Breast epithelium (tissue), 4 donors: ENCODE measurements at places on chromosomes 12 and 14. TPM values are rescaled to one million over a fixed set of nuclear protein-coding genes. Genes with fewer than 3 reads are reported as not detected.

RDH12 gene
- not detected for total RNA-seq

DNA sequence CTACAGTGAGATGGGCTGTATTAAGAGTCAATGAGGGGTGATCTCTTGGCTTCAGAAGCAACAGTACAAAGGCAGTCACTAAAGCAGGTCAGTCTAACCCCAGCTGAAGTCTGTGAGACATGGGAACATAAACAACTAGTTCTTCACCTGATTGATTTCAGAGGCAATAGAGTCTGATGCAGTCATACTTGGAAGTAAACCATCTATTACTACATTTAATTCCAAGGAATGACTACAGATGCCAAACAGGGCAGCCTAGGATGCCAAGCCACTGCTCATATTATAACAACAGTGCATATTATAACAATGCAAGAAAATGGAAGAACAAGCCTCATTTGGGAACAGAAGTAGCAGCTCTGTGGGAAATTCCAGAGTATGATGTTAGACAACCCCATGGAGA, 35.8 kb downstream of the GRIN2B start:
- H3K4me1 ChIP-seq, result no peaks in the 10 kb centered on the region
- no peak overlapping the region for H3K27ac ChIP-seq
- H3K4me3 ChIP-seq, result no peak overlapping the region
- no peaks in the 10 kb centered on the region for H3K36me3 ChIP-seq
- DNase-seq, result no peak

C12orf50 gene
- total RNA-seq, result not detected

MYF5 gene
- total RNA-seq, result not detected

PTPN21 gene
- total RNA-seq, result 18.1 TPM

EML1 gene
- total RNA-seq, result 25.9 TPM

SLC5A8 gene
- not detected for total RNA-seq

DNA sequence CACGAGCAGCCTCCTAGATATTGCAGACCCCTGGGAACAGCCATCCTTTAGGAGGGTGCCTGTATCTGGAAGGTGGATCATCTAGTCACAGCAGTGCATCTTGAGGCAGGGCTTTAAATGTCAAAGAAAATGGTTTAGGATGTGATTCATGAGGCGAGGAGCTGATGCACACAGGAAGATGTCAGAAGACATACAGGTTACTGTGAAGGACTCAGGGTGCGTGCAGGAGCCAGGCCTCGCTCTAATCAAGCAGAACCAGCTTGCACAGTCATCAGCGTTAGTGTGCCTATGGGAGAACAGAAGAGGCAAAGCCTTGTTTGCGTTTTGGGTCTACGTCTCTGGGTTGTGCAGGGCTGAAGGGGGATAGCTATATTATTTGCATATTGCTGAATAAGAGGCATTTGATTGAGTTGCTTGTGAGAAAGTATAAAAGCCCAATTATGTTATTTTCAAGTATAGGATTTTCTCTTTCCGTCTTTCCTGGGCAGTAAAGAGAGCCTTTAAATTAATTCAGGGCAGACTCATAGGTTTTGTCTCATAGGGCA, 77.3 kb upstream of the RPH3A start:
- no peak overlapping the region for H3K4me3 ChIP-seq
- H3K4me1 ChIP-seq, result no peaks in the 10 kb centered on the region
- DNase-seq, result no peak
- no peak overlapping the region for H3K27ac ChIP-seq

DPY19L2 gene
- total RNA-seq, result 8.8 TPM

PFKM gene
- 31.8 TPM for total RNA-seq

GRCh38 chr14:74502236-74503019, 8.9 kb downstream of the ISCA2 start:
- H3K36me3 ChIP-seq, result no peaks in the 10 kb centered on the region
- no peaks in the 10 kb centered on the region for H3K27me3 ChIP-seq
- no peaks in the 10 kb centered on the region for H3K4me1 ChIP-seq

DNA sequence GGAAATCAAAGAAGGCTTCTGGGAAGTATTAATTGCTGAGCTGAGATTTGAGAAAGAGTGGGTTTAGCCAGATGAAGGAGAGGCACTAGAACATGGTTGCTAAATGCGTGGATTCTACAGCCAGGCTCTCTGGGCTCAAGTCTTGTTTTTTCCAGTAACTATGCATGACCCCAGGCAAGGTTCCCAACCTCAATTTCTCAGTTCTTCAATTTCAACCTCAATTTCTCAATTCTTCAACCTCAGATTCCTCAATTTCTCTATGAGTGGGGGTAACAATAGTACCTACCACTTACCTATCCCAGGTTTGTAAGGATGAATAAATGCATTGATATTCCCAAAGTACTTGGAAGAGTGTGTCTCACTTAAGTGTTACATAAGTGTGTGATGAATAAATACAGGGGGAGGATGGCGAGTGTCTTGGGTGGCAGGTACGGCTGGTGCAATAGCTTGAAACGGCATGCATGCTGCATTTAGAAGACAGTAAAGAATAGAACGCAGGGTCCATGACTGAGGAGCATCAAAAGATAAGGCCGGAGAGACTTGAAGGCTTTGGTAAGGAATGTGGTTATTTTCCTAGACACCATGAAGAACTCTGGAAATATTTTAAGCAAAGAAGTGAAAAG, 149.1 kb upstream of the ATP2B1 start:
- H3K36me3 ChIP-seq, result no peaks in the 10 kb centered on the region
- no peak for DNase-seq
- no peak overlapping the region for H3K4me3 ChIP-seq
- H3K4me1 ChIP-seq, result no peaks in the 10 kb centered on the region
- no peak overlapping the region for H3K27ac ChIP-seq
- no peaks in the 10 kb centered on the region for H3K27me3 ChIP-seq

FAM181A gene
- total RNA-seq, result not detected

- no peaks in the 10 kb centered on the region for H3K27me3 ChIP-seq
- H3K4me1 ChIP-seq, result no peaks in the 10 kb centered on the region
- H3K4me3 ChIP-seq, result no peak overlapping the region
- DNase-seq, result no peak
- H3K27ac ChIP-seq, result no peak overlapping the region
Measured at GRCh38 chr12:12157424-12157823, 86.7 kb downstream of the BCL2L14 start.

AKAP6 gene
- 1.1 TPM for total RNA-seq

- H3K4me3 ChIP-seq, result no peak overlapping the region
- H3K27ac ChIP-seq, result no peak overlapping the region
- H3K36me3 ChIP-seq, result no peaks in the 10 kb centered on the region
- H3K27me3 ChIP-seq, result no peaks in the 10 kb centered on the region
- H3K4me1 ChIP-seq, result no peaks in the 10 kb centered on the region
Measured at GRCh38 chr14:68036202-68036601, 216.6 kb downstream of the RAD51B start.

- no peak for DNase-seq
- no peaks in the 10 kb centered on the region for H3K27me3 ChIP-seq
- no peak overlapping the region for H3K4me3 ChIP-seq
Measured at GRCh38 chr12:107731366-107731765, 29.6 kb downstream of the PRDM4 start.

DNA sequence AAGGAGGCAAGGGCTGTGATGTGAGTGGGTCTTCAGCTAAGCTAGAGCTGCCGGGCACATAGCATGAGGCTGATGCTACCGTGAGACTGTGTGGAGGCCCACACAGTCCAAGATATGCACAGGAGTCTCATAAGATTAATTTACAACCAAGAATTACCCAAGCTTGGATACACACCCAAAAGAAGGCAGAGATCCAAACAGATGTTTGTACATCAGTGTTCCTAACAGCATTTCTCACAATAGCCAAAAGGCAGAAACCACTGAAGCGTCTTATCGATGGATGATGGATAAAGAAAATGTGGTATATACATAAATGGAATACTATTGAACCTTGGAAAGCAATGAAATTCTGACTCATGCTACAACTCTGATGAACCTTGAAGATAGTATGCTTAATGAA, 40.8 kb upstream of the RIC8B start:
- H3K4me1 ChIP-seq, result no peaks in the 10 kb centered on the region
- no peak overlapping the region for H3K27ac ChIP-seq
- DNase-seq, result no peak

- no peaks in the 10 kb centered on the region for H3K36me3 ChIP-seq
- no peak overlapping the region for H3K27ac ChIP-seq
- H3K4me1 ChIP-seq, result no peaks in the 10 kb centered on the region
- DNase-seq, result no peak
- H3K4me3 ChIP-seq, result no peak overlapping the region
Measured at GRCh38 chr12:25785134-25785533, 173.3 kb upstream of the RASSF8 start.

DNA sequence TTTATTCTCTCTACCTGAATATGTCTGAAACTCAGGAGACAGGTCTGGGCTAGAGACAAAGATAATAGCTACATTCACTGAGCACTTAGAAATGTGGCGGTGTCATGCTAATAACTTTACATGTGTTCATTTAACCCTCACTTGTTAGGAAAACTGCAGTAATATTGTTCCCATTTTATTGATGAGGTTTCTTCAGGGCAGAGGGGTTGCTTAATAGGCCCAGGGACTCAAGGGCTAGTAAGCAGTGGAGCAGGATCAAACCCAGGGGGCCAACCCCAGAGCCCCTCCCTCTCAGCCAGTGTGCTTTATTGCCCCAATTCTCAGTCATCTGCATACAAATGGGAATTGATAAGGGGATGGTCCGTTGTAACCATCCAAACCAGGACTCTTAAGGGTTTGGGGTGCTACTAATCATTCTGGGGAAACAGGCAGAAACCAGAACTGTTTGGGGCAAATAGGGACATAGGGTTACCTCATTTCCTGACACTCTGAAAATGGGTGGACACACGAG, 142.8 kb upstream of the AMIGO2 start:
- no peak overlapping the region for H3K4me3 ChIP-seq
- no peaks in the 10 kb centered on the region for H3K4me1 ChIP-seq
- H3K36me3 ChIP-seq, result no peaks in the 10 kb centered on the region
- no peaks in the 10 kb centered on the region for H3K27me3 ChIP-seq
- DNase-seq, result no peak
- no peak overlapping the region for H3K27ac ChIP-seq

GRCh38 chr12:131528144-131528543, 182.7 kb upstream of the SFSWAP start:
- H3K4me3 ChIP-seq, result no peak overlapping the region
- DNase-seq, result no peak
- H3K27ac ChIP-seq, result no peak overlapping the region
- H3K4me1 ChIP-seq, result no peaks in the 10 kb centered on the region
- H3K36me3 ChIP-seq, result no peaks in the 10 kb centered on the region

GRCh38 chr12:32117316-32117715, 10.7 kb downstream of the BICD1 start:
- no peak overlapping the region for H3K4me3 ChIP-seq
- no peaks in the 10 kb centered on the region for H3K27me3 ChIP-seq
- no peaks in the 10 kb centered on the region for H3K4me1 ChIP-seq
- DNase-seq, result no peak
- no peaks in the 10 kb centered on the region for H3K36me3 ChIP-seq

- DNase-seq, result no peak
- no peaks in the 10 kb centered on the region for H3K4me1 ChIP-seq
- no peak overlapping the region for H3K4me3 ChIP-seq
- H3K27ac ChIP-seq, result no peak overlapping the region
- no peaks in the 10 kb centered on the region for H3K27me3 ChIP-seq
Measured at GRCh38 chr12:57250541-57250940, 446 bp downstream of the STAC3 start.

DNA sequence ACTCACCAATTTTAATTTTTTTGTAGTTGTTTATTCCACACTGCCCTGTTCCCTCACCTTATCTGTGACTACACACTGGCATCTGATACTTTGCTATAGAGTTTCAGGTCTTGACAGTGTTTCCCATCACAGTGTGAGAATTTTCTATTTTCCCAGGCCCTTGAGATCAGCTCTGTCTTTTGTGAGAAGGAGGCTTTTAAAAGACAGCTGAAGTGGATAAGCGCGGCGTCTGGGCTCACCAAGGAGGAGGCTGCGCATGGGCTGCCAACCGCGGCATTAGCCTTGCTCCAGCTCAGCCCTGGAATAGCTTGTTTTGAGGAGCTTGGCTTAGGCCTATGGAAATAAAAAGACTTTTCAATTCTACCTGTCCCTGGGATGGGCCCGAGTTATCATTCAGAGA, 181.3 kb downstream of the RMST start:
- no peaks in the 10 kb centered on the region for H3K4me1 ChIP-seq
- H3K27ac ChIP-seq, result no peak overlapping the region
- no peaks in the 10 kb centered on the region for H3K27me3 ChIP-seq
- no peak overlapping the region for H3K4me3 ChIP-seq
- no peak for DNase-seq
- no peaks in the 10 kb centered on the region for H3K36me3 ChIP-seq

CLEC4C gene
- not detected for total RNA-seq

DNA sequence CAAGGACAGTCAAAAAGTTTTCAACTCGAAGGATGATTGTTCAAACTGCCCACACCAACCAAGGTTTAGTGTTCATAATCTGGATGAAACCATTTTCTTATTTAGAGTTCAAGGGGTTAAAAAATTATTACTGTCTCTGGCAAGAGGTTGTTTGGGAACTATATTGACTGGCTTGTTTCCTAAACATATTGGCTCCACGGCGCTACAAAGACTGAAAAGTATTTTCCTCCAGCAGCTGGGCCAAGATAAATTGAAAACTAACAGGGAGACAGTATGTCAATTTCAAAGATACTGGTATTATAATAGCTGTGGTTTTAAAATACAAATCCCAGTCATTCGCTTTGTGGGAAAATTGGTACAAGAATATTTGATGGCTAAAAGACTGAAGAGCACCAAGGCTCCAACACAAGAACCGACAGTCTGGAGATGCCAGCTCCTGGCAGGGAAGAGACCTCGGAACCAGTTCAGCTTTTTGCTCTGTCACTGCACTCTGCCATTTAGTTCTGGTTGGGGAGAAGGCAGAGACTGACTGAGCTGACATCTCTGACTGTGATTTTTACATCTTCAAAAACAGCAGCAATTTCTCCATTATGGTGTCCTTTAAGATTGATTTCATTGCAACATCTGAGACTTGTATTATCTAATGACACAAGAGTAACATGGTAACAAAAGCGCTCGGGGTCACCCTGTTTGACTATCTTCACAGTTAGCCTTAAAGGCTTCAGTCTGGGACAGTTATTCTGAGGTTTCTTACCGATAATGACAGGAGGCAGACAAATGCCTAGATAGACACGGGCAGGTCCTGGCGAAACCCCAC, 62.0 kb downstream of the ST8SIA1 start:
- peaks cover 17% of the 10 kb centered on the region for H3K4me1 ChIP-seq
- DNase-seq, result no peak
- peak overlapping the region; percentile 48 for H3K27ac ChIP-seq

ANKRD33 gene
- not detected for total RNA-seq

- no peaks in the 10 kb centered on the region for H3K36me3 ChIP-seq
- DNase-seq, result no peak
- H3K27ac ChIP-seq, result no peak overlapping the region
- no peak overlapping the region for H3K4me3 ChIP-seq
- H3K27me3 ChIP-seq, result no peaks in the 10 kb centered on the region
- no peaks in the 10 kb centered on the region for H3K4me1 ChIP-seq
Measured at GRCh38 chr12:72075891-72076557, 137.4 kb downstream of the TPH2 start.

GRCh38 chr14:92846162-92846897, 52.2 kb downstream of the GOLGA5 start:
- H3K4me3 ChIP-seq, result no peak overlapping the region
- no peaks in the 10 kb centered on the region for H3K27me3 ChIP-seq
- H3K27ac ChIP-seq, result no peak overlapping the region
- H3K36me3 ChIP-seq, result no peaks in the 10 kb centered on the region
- no peaks in the 10 kb centered on the region for H3K4me1 ChIP-seq
